Activated T-cell treated with anti-CD3 and anti-CD28 coated beads for 24 hours (primary cell): ENCODE measurements at places on chromosomes 16 and 17.

DNA sequence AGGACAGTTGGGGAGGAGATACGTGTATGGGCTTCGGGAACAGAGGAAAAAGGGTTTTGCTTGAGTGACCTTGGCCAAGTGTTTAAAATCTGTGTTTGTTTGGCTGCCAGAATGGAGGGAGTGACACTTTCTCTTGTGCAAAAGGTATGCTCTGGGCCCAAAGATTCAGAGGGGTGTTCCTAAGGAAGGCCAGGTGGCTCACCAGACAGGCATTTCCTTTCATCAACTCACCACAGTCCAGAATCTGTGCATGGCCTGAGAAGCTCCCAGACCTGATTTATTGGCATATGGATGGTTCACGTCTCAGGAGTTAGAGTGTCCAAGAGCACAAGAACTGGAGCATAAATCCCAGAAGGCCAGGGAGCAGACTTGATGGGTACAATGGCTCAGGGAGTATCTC, 53.4 kb upstream of the NLK start:
- no peak for DNase-seq

DNA sequence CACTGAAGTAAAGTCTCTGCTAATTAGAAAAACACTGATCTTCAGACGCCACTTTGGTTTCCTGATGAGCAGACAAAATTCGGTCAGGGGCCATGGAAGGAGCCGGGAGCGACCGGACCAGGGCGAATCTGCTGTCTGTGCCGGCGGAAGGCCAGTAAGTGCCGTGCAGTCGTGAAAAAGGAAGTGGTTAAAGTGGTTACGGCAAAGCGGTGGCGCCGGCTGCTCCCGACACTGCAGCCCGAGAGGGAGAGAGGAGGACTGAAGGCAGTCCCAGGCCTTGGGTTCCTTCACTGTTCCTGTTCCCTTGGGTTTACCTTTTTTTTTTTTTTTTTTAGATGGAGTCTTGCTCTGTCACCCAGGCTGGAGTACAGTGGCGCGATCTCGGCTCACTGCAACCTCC, 17.3 kb upstream of the HEXD start:
- DNase-seq, result peak; percentile 43

GRCh38 chr17:13182854-13183253, 165.0 kb upstream of the ELAC2 start:
- DNase-seq, result no peak

GRCh38 chr16:73057291-73058210, 9.6 kb upstream of the ZFHX3 start:
- DNase-seq, result no peak

GRCh38 chr17:29733166-29733565, 110.5 kb upstream of the CORO6 start:
- no peak for DNase-seq

GRCh38 chr17:2385240-2386210, 15.3 kb downstream of the MNT start:
- DNase-seq, result no peak

GRCh38 chr16:89147085-89147817, 24.3 kb upstream of the CDH15 start:
- no peak for DNase-seq

GRCh38 chr17:9465210-9465921, 110.3 kb downstream of the STX8 start:
- no peak for DNase-seq

- no peak for DNase-seq
These were observed 16.7 kb upstream of the NETO2 start for GRCh38 chr16:47160422-47160821.

- DNase-seq, result no peak
These were observed 89.0 kb upstream of the TMEM97 start for GRCh38 chr17:28230011-28230410.

DNA sequence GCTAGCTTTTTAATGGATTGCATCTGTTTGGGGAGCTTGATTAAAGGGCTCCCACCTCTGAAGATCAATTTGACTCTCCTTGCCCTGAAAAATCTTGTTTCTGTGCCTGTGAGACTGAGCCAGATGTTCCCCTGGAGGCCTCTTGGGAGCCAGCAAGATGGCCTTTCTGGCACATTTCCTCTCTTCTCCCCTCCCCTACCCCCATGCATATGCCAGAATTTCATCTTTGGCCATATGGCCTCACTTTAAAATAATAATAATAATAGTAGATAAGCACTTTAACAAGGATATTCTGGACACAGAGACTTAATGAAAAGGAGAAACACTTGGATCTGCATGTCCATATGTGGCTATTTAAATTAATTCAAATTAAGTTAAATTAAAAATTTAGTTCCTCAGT, 144.1 kb upstream of the CES5A start:
- DNase-seq, result no peak

DNA sequence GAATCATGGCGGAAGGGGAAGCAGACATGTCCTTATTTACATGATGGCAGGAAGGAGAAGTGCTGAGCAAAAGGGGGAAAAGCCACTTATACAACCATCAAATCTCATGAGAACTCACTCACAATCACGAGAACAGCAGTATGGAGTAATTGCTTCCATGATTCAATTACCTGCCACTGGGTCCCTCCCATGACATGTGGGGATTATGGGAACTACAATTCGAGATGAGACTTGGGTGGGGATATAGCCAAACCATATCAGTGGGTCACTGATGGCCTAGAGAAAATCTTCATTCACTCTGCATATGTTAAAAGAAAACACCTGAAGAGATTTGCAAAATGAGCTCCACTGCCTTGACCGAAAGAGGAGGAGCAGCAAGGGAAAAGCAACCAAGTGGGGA, 130.3 kb upstream of the FAM20A start:
- no peak for DNase-seq

DNA sequence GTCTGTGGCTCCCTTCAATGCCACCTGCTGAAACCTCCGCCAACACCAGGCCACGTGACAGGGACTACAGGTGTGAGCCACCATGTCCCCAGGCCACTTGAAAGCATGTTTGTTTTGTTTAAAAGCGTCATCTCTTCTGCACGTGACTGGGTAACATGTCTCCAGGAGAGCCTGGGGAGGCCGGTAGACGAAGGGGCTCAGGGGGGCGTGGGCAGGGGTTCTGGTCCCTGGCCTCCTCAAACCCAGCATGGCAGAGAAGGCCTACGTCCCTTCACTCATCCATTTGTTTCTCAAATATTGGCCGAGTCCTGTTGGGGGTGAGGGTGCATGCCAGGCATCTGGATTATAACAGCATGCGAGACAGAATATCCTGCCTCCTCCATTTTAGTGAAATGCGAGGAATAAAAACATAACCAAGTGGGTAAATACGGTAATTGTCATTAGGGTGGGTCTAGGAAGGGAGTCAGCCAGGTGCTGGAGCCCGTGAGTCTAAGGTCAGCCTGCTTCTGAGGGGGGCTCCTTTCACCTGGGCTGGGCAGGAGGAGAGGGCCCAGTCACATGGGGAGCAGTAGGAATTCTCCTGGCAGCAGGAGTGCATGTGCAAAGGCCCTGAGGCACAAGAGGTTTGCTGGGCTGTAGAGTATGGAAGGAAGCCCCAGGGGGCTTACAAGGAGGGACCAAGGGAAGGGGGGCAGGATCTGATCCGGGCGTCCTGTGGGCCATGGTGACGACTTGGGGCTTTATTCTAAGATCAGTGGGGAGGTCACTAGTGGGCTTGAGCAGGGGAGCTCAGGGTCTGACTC, 26.8 kb upstream of the CIBAR2 start:
- no peak for DNase-seq

GRCh38 chr17:36667922-36668321, 66.5 kb downstream of the MRM1 start:
- DNase-seq, result no peak

- no peak for DNase-seq
These were observed 1.9 kb upstream of the SLC5A2 start for GRCh38 chr16:31480851-31481536.
